ENCODE measurements at places on chromosomes 1 and 21.
A peak's percentile ranks its signal among the peaks of the same experiment; 100 is the strongest.

GRCh38 chr21:44818640-44819011 is 764 bp upstream of the SUMO3 start:
- DNase-seq = no peak

- DNase-seq = no peak
Observed at GRCh38 chr1:182120411-182121258, 59.1 kb upstream of the ZNF648 start.

DNA sequence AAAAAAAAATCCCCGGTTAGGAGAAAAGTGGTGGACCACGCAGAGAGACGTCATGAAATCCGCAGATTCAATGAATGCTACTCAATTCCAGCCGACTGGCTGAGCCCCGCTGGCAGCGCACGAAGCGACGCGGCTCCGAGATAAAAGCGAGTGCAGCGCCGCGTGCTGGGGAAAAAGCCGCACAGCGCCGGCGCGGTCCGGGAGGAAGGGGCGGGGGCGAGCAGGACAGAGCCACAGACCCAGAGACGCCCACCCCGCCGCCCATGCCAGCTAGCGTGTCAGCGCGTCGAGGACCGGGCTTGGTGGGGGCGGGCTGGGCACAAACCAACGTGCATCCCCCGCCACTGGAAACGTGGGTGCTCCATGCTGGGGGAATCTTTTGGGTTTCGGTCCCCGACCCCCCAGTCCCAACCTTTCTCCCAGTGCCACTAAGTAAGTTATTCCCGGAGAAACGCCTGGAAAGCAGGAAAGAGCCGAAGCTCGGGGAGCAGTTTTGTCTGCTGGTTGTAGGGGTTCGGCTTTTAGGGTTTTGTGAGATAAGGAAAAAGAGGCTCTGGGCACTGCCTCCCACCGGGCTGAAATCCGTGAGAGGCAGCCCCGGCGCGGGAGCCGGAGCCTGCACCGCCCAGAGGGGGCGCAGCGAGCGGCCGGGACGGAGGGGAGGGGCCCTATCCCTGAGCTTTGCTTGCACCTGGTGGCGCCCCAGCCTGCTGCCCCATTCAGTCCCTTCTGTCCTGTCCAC is at the start of gene KCNJ6:
Gene KCNJ6 (minus strand): TSS at position 148 of the 742 bp plus-strand sequence. CDS start 75,775 bp downstream, outside the sequence.
- DNase-seq = no peak

- no peak for DNase-seq
Observed at GRCh38 chr1:213337025-213337678, 286.1 kb downstream of the RPS6KC1 start.

- DNase-seq = no peak
Observed at GRCh38 chr1:3064296-3064850, 4.6 kb upstream of the PRDM16 start.

GRCh38 chr1:25430967-25431881 is 527 bp downstream of the MACO1 start:
- peak; percentile 69 for DNase-seq

DNA sequence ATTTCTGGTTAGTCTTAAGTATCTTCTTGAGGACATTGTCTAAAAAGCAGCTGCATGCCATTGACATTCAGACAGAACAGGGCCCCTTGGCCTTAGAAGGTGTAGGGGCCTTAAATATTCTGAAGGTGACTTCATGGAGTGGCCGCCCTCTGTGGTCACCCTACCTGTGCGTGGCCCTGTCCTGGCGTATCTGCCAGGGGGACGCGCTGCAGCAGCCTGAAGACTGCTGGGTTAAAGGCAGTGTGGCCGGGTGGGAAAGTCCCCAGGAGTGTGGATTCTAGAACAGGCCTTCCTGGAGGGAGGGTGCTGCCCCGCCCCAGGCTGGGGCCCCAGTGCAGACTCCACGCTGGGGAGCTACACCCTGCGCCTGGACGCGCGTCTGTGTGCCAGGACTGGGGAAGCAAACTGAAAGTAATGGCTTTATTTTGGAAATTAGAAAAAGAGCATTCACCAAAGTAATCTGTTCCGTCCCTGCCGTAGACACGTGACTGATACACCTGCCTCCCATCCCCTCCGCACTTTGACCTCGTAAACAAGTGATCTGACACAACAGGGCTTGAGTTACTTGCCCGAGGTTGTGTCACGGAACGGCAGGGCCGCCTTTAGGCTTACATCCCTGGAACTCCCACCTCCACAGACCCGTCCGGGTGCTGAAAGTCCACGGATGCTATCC is 1.8 kb downstream of the AGPAT3 start:
- DNase-seq = peak; percentile 58

- DNase-seq = no peak
Observed at GRCh38 chr1:216176970-216177369, 246.3 kb downstream of the USH2A start.

GRCh38 chr1:211680752-211681327 is 5.4 kb upstream of the NEK2 start:
- peak; percentile 32 for DNase-seq

DNA sequence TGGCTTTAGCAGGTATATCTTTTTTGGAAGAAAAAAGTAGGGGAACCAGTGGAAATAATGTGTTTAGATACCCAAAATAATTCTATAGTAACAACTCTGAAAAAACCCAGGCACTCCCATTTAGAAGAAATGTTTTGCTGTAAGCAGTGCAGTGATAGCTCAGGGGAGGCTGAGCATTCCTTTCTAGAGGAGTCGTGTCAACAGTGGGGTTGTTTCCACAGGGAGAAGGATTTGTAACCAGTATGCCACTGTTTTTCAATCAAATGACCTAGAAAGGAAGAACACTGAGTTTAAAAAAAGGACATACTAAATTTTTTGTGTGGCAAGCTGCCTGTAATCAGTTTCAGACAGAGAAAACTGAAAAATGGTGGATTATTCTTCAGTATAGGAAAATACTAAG is 2.4 kb downstream of the PGD start:
- DNase-seq = no peak

- no peak for DNase-seq
Observed at GRCh38 chr1:69567652-69568420, at the start of gene LRRC7. LRRC7 (plus strand) TSS chr1:69567922; CDS start chr1:69568640, 718 bp downstream.

GRCh38 chr1:211928993-211929637 is 98.6 kb upstream of the LPGAT1 start:
- peak; percentile 11 for DNase-seq

GRCh38 chr1:94753171-94753972 is 66.8 kb upstream of the SLC44A3 start:
- DNase-seq = no peak

GRCh38 chr1:241413974-241414373 is 57.0 kb upstream of the RGS7 start:
- DNase-seq = no peak

- no peak for DNase-seq
Observed at GRCh38 chr1:248821641-248822040, 4.1 kb downstream of the SH3BP5L start.

GRCh38 chr1:110682898-110683297 is 8.2 kb upstream of the KCNA3 start:
- DNase-seq = no peak

DNA sequence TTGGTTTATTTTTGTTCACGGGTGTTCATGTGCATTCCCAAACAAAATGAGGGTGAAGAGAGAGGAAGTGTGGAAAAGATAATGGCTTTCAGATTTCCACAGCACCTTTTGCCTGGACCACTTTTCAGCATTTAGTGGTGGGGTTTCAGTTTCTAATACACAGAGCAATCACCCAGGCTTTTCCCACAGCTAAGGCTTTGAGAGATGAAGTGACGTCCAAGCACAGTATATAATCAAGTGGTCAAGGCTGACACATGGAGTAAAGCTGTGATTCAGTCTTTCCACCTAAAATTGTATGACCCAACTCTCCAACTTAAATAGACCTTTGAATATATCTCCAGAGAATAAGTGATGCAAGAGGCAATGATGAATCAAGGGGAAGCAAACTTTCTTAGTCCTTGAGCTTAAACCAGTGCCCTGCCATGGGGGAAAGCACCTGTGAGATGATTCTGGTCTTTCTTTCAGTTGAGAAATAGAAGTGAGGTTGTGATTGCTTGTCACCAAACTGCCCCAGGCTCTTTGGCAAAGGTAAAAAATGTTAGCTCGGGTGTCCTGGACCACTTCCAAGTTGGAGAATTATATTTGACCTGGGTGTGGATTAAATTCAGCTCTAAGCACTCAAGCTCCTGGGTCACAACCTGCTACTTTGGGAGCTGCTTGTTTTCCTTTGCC is 2.4 kb upstream of the PIK3R3 start:
- no peak for DNase-seq

DNA sequence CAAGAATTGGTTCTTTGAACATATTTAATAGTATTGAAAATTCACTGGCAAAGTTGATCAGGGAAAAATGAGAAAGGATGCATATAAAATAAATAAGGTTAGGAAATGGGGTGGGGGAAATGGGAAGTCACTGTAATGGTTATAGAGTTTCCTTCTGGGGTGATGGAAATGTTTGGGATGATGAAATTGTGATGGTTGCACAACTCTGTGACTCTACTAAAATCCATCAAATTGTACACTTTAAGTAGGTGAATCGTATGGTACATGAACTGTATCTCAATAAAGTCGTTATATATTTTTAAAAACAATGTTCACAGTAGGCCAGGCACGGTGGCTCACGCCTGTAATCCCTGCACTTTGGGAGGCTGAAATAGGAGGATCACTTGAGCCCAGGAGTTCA is 56.4 kb upstream of the ZYG11A start:
- DNase-seq = no peak

- no peak for DNase-seq
Observed at GRCh38 chr1:210123383-210123782, 109.2 kb upstream of the SERTAD4 start.

DNA sequence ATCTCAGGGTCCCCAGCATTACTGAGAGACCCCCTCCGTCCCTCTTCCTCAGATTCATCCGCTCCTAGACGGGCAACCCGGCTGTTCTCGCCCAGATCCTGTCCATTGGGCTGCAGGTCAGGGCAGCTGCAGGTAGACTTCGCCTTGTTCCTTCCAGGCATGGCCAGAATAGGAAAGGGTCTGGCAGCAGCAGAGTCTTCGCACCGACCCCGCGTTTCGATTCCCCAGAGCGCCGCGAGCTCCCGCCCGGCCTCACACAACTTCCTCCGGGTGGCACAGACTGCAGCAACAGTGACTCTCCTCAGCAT is 265 bp downstream of the NRDC start:
- DNase-seq = no peak

DNA sequence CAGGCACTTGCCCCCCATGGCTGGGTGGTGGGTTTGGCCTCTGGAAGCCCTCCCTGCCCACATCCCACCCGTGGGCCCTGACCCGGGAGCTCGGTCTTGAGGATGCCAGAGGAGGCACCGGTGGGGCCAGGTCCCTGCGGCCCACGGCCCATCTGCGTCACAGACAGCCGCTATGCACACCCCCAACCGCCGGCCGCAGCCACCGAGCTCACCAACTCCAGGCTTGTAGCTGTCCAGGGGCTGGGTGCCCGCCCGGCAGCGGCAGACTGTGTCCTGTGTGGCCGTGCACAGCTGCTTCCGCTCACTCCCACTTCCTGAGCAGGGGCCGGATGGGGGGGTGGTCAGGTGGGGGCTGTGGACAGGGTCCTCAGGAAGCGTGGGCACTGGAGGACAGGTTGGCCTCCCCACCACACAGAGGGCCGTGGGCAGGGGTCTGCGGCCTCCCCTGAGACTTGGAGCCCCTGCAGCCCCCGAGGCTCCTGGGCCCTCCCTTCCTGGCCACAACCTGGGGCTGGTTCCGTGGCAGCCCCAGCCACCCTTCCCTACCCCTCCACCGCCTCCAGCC is 1.1 kb downstream of the TNFRSF4 start:
- DNase-seq = no peak

- DNase-seq = peak; percentile 70
Observed at GRCh38 chr1:6727535-6727934, 25.9 kb upstream of the DNAJC11 start.

DNA sequence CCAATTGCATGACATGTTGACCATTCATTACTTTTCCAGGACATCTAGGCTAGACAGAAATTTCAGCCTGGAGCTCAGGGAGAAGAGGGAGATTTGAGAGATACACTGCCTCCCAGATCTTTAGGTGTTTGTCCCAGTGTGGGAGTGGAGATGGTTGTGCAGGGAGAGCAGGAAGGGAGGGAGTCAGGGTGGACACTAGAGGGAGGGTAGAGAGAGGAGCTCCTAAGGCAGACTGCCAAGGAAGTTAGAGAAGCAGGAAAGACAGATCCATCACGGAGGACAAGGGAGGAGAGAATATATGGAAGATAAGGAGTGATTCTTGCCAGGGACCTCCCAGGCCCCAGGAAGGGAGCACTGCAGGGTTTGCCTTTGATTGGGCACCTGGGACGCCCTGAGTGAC is 8.7 kb downstream of the CDCA8 start:
- no peak for DNase-seq

DNA sequence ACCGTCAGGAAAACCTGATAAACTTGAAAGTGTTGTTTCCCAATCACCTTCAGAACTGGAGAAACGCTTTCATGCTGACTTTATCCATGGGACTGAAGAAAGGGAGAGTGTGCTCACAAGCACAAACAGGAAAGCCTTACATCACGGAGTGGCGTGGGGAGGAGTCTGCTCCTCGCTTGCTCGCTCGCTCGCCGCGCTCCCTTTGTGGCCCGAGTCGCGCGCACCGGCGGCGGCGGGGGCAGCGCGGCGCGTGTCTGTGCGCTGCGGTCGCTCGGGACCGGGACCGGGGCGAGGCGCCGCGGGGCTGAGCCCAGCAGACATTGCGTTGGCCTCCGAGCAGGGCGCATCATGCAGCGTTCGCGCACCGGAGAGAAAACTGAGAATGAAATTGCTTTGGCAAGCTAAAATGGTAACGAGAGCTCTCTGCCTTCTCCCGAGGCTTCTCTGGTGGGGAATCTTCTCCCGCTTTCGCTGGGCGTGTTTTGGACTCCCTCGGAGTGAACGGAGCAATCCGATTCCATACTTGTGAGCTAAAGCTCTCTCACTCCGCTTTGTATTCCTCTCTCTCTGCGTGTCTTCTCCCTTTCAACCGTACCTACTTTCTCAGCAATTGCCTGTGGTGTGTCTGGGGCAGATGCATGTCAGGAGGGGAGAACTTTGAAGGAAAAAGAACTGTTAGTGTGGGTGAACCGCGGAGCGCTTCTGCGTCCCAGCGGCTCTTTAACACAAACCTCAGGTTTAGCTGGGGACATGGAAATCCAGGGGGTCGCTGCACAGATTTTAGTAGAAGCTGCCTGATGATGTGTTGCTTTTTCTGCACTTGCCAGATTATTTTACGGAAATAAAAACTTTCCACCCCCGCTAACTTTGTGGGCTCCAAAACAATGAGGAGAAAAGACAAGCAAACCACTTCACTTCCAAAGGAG is at the start of gene RGL1:
Gene RGL1 (plus strand): TSS at position 205 of the 926 bp plus-strand sequence. CDS start 178 bp downstream, at position 383.
- no peak for DNase-seq

GRCh38 chr1:33616780-33617179 is 144.3 kb downstream of the ZSCAN20 start:
- DNase-seq = no peak

- no peak for DNase-seq
Observed at GRCh38 chr1:184888505-184888904, 85.8 kb downstream of the NIBAN1 start.
